ENCODE measurements at places on chromosomes 12 and 14.
A peak's percentile ranks its signal among the peaks of the same experiment; 100 is the strongest.

DNA sequence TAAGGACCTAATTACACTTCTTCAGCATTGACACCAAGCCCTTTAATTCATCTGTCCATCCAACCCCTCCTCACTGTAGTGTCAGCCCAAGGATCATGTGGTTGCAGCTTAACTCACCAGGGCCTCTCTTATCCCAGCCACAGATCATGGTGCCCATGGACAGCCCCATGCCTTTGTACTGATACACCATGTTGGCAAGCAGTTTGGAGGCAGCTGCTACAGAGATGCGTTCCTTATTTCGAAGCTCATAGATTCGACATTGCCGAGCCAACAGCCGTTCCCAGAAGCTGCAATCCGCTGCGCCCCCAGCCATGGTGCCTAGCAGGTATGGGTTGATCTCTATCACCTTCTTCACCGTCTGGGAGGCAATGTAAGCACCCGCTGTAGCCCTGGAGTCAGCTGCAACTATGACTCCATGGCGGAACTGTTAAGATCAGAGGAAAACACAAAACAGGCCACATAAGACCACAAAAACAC is 1.4 kb downstream of the PSMB5 start:
- DNase-seq, result peak; percentile 64

DNA sequence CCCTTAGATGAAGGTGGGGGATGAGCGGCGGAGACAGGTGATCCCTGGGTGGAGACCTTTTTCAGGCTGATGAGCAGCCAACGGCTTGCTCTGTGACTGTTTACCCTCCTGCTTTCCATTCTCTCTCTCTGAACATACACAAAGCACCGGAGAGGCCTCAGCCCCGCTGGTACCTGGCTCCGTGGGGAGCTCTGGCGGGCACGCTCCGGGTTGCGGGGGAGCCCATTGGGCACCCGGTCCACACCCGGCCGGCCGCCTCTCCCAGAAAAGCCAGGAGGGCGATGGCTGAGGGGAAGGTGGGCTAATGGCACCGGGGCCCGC is 545 bp downstream of the SMARCC2 start:
- peak; percentile 75 for DNase-seq

DNA sequence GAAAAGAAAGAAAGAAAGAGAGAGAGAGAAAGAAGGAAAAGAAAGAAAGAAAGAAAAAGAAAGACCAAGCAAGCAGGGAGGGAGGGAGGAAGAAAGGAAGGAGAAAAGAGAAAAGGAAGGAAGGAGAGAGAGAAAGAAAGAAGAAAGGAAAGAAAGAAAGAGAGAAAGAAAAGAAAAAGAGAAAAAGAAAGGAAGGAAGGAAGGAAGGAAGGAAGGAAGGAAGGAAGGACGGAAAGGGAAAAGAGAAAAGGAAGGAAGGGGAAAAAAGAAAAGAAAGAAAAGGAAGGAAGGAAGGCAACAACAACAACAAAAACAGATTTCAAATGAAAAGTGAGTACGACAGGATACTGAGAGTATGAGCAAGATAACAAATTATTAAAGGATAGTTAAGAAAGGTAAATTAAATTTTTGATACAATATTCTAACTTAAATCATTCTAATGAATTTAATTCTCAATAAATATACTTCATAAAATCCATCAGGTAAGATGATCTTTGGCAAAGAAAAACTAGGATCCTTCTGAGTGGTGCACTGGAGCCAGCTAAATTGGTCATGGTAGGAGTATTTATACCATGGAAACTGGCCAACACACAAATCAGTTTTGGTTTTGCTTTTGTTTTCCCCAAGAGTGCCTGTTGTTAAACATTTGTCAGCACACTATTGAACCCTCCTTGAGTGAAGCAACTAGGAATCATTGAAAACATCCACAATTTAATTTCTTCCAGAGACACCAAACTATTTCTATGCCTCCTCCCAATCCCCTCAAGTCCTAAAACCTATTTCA is 56.1 kb upstream of the DYRK2 start:
- DNase-seq, result peak; percentile 82

DNA sequence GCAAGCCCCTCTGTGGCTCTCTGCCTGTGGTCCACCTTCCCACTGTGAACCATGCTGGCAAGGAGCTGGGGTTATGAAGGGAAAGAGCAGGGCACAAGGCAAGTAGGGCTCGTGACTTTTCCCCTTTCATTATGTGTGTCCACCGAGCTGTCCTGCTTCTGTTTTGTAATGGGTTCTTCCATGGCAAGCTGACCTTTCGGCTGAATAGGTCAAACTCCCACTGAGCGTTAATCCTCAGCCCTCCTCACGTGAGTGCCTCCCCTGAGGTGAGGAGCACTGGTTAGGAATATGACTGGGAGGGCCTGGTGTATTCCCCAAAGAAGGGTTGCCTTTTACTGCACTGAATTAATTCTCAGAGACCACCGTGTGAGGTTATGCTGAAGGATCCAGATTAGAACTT is 424.3 kb downstream of the NPAS3 start:
- DNase-seq, result no peak

GRCh38 chr14:24387009-24387345 is 11.8 kb upstream of the NYNRIN start:
- DNase-seq, result no peak

GRCh38 chr12:47904713-47905709 is at the start of gene VDR:
Gene VDR, minus strand, starts transcription at chr12:47904994. Its CDS starts 25,881 bp downstream, at chr12:47879113.
- peak; percentile 90 for DNase-seq

DNA sequence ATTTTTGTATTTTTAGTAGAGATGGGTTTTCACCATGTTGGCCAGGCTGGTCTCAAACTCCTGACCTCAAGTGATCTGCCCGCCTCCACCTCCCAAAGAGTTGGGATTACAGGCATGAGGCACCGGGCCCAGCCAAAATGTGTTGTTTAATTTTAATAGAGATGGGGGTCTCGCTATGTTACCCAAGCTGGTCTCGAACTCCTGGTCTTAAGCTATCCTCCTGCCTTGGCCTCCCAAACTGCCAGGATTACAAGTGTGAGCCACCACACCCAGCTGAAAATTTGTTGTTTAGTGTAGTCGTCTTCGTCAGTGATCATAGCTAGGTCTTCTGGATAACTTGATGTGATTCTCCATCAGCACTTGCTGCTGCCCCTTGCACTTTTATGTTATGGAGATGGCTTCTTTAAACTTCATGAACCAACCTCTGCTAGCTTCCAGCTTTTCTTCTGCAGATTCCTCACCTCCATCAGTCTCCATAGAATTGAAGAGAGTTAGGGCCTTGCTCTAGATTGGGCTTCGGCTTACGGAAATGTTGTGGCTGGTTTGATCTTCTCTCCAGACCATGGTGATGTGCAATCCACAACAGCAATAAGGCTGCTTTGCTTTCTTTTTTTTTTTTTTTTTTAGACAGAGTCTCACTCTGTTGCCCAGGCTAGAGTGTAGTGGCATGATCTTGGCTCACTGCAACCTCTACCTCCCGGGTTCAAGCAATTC is 13.0 kb downstream of the ISCU start:
- no peak for DNase-seq

DNA sequence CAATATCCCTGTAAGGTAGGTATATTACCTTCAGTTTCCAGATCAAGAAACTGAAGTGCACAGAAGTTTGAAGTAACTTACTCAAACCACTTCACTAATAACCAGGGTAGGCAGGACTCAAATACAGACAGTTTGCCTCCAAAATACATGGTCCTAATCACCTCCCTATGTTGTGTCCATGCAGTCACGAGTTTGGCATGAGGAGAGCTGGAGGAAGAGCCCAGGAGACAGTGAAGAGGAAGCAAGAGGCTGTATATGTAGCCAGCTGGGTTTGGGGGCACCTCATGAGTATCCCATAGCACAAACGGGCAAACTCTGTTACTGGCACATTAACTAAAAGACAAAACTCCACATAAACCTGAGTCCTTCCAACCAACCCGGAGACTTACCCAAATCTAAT is 79.2 kb downstream of the DUSP16 start:
- peak; percentile 66 for DNase-seq

DNA sequence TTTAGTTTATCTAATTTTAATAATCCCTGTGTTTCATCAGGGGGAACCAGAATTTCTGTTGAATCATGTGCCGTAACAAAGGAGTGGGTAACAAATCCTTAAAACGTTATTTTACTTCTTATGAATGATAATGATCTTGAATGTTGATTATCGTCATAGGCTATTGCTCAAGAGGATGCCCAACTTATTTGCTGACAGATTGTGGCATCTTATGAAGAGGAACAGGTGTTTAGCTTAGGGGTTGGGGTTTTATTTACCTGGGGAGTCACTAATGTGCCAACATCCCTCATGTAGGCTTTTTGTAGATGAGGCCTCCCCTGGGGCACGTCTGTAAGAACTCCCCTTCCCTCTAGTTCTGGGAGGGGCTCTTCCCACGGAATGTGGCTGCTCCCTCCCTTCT is 32.4 kb upstream of the TMX1 start:
- no peak for DNase-seq

DNA sequence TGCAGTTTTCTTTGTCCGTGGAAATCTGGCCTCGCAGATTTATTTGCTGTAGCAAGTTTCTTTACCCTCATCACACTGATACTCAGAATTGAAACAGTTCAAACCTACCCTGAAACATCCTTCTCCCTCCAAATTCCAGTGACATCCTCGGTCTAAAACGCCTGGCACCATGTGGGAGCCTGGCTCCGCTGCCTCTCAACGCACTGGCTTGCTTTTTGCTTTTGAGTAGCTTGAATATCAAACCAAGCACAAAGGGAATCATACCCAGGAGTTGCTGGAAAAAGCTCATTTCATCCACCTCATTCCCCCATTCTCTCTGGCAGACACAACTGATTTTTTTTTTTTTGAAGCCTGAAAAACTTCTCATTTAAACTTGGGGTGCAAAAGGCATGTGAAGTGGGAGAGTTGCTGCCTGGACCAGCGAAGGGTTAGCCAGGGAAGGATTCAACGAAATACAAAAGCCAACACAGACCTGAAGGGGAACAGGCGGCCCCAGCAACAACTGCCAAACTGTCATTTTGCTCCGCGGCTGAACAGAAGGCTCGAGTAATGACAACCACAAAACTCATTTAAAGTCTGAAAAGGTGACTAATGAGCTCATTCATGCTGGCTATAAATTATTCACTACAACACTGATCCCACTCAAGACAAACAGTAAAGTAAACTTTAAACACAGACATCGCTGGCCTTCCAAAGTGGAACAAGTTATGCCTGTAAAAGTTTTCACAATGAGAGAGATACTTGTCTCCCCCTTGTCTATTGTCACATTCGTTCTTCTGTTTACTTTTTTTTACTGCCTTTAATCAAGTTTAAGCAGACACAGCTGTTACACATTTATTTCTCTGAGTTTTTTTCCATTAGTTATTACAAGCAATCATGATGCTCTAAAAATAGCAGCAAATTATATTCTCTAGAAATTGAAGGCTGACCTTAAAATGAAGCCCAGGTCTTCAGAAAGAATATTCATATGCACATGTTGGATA is 12.5 kb upstream of the FOXN3 start:
- peak; percentile 76 for DNase-seq

- DNase-seq, result no peak
Measured at GRCh38 chr12:58034712-58035111, 93.3 kb downstream of the ATP23 start.

- DNase-seq, result no peak
Measured at GRCh38 chr12:108788076-108788782, 56.9 kb upstream of the CORO1C start.

DNA sequence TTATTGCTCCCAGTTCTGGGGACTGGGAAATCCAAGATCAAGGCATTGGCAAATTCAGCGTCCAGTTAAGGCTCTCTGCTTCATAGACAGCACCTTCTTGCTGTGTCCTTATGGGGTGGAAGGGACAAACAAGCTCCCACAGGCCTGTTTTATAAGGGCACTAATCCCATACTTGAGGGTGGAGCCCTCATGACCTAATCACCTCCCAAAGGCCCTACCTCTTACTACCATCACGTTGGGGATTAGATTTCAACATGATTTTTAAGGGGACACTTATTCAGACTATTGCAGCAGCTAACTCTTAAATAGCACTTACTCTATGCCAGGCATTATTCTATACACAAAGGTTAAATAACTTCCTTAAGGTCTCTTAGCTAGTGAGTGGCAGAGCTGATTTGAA is 17.3 kb downstream of the TOGARAM1 start:
- no peak for DNase-seq

DNA sequence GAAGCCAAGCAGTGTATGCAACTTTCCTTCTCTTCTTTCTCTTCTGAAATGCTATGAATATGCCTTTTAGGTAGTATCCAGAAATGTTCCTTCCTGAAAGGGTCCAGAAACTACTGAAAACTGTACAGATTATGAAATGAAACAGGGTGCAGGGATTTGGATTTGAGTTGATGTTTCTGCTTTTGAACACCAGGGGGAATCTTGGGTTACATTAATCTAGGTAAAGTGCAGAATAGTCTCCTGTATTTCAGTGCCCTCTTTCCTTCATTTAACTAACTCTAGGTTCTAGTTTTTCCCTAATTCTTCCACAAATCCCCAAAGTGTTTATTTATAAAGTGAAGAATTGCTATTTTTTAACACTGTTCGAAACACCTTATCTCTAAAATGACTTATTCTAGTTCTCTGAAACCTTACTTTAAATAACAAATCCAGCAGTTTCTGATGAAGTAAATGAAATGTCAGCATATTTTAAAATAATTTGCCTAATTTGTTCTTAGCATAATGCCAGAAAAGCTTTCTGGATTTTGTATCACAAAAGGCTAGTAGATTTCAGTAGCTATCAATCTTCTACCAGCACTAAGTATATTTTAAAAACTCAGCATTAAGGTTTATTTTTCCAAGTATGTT is 111.9 kb downstream of the LRRK2 start:
- DNase-seq, result no peak

DNA sequence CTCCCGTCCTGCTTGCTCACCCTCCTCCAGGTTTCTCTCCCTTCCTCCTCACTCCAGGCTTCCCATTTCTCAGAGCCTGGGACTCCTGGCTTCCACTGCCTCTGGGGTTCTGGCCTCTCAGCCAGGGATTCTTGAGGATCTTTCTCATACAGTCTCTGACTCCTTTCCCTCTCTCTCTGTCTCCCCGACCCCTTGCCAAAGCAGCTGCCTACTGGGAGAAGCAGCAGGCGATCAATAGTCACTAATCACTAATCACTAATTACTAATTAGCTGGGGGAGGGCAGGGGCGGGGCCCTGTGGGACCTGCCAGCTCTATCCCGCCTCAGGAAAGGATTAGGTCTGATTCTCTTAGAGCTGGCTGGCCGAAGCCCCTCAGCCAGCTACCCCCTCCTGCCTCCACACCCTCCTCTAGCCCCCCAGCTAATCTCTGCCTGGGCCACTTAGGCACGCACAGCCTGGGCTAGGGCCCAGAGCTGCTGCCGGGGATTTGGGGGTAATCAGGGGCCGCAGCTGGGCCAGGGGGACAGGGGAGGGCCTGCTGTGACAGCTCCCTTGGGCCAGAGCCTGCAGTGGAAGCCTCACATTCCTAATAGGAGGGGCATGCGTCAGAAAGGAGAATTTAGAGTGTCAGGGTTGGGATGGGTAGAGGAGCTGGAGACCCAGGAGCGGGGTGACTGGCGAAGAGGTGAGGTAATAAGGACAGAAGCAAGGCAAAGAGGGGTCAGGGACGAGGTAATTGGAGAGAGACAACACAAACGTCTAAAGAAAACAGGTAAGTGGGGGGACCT is 2.8 kb downstream of the NXPH4 start:
- DNase-seq, result no peak

- DNase-seq, result no peak
Measured at GRCh38 chr14:103404032-103404918, 19.1 kb downstream of the MARK3 start.

All from activated CD4-positive, alpha-beta T cell treated with anti-CD3 and anti-CD28 coated beads, Interleukin-2, amount 10 ng/mL, durations not matched to agents 24 days and 14 days (primary cell).